ENCODE measurements at places on chromosomes 6 and 20.

DNA sequence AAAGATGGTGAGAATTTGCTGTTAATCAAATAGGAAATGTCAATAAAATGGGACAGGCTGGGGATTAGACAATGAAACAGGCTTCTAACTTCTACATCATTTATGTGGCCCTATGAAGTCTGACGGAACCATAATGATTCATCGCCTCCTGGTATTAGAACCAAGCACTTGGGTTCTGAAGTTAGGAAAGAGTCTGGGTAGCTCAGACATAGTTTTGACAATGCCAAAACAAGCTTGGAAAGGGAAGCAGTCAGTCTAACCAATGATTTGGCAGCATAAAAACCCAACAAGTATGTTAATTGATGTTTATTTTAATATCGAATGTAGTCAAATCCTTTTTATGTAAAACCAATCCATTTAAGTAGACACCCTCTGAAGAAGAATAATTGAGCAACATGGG lies 160.8 kb upstream of the RSPO3 start:
- no peak for DNase-seq

- DNase-seq: peak; percentile 8
Measured at GRCh38 chr6:55069132-55069781, 105.1 kb upstream of the HCRTR2 start.

DNA sequence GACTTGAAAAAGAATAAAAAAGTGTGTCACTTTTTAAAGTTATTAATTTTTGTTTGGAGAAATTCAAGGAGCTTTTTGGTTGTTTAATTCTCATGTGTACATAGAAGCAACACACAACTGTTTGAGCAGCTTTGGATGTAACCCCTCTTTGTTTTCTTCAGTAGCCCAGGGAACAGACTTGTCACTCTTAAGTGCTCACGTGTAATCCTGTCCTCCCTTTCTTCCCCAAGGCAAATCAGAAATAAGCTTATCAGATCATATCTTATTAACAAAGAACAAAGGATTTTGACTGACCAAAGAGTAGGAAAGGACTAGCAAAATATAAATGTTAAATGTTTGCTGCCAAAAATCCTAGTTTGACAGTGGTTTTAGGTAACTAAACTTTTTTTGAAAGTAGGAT lies 7.3 kb upstream of the FLRT3 start:
- no peak for DNase-seq

GRCh38 chr6:137414599-137414998 lies 79.6 kb downstream of the OLIG3 start:
- DNase-seq: no peak

DNA sequence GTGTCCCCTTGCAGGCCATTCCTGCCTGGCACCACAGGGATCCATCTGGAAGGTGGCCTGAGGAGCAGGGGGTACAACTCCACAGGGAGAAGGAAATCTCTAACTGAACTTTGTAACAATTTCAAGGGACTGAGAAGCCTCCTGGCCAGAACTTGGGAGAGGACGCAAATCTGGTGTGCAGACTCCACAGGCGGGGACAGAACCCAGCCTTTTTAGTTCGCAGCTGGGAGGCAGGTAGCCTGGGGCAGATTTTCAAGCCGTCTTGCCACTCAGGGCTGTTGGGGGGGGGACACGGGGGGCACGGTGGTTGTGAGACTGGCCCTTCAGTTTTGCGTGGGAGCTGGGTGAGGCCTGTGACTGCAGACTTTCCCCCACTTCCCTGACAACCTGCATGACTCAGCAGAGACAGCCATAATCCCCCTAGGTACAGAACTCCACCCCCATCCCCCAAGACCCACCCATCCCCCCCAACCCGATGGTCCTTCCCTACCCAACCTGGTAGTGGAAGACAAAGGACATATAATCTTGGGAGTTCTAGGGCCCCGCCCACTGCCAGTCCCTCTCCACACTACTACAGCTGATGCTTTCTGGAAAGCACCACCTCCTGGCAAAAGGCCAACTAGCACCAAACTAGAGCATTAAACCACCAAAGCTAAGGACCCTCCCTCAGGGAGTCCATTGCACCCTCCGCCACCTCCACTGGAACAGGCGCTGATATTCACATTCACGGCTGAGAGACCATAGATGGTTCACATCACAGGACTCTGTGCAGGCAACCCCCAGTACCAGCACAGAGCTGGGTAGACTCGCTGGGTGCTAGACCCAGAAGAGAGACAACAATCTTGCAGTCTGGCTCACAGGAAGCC lies 3.0 kb upstream of the HUS1B start:
- DNase-seq: no peak
